ENCODE measurements at places on chromosomes 1 and 21.

- no peak for DNase-seq
Observed at GRCh38 chr1:15414445-15414983, 4.8 kb downstream of the EFHD2 start.

GRCh38 chr21:33247599-33247998, 17.9 kb downstream of the IFNAR2 start:
- no peak for DNase-seq

- DNase-seq: no peak
Observed at GRCh38 chr1:167670563-167670962, 40.5 kb downstream of the RCSD1 start.

- DNase-seq: no peak
Observed at GRCh38 chr1:235012436-235013210, 116.0 kb downstream of the TOMM20 start.

DNA sequence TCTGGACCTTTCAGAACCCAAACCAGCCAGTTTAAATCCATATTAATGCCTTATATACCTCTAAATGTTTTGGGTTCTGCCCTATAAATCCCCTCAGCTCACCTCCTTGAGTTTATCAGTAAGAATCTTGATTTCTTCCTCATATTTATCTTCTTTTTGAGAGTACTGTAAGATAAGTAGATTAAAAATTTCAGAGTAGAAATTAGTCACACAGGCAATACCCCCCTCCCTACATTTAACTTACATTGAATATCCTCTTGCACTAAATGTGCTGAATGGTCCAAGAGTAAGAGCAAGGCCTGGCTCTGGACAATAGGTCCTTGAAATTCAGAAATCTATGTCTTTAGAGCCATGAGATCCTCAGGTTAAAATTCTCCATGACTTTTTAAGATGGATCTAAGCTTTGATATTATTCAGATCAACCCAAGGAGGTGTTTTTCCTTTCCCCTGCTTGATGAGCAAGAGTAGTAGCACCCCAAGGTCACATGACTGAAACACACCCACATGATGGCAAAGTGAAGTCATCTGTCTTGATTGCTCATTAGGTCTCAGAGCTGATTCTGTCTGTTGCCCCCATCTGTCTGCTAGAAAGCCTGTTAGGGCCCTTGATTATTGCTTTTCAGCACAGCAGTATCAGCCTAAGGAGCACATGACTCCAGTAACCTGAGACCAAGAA, 15.8 kb upstream of the NUP210L start:
- DNase-seq: no peak

DNA sequence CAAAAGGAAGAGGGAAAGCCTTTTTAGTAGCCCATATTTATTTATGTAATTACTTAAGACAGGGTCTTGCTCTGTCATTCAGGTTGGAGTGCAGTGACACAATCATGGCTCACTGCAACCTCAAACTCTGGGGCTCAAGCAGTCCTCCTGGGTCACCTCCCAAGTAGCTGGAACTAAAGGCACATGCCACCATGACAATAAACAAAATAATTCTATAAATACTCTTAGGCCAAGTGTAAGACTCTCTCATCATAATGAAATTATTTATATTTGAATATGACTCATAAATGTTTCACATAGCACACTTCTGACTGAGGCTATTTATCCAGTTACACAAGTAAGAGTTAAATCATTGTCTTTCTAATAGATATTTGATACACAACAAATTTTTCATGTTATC, 314.7 kb downstream of the AMY1C start:
- no peak for DNase-seq

GRCh38 chr1:2548068-2548589, 8.0 kb upstream of the TNFRSF14 start:
- peak; percentile 81 for DNase-seq

DNA sequence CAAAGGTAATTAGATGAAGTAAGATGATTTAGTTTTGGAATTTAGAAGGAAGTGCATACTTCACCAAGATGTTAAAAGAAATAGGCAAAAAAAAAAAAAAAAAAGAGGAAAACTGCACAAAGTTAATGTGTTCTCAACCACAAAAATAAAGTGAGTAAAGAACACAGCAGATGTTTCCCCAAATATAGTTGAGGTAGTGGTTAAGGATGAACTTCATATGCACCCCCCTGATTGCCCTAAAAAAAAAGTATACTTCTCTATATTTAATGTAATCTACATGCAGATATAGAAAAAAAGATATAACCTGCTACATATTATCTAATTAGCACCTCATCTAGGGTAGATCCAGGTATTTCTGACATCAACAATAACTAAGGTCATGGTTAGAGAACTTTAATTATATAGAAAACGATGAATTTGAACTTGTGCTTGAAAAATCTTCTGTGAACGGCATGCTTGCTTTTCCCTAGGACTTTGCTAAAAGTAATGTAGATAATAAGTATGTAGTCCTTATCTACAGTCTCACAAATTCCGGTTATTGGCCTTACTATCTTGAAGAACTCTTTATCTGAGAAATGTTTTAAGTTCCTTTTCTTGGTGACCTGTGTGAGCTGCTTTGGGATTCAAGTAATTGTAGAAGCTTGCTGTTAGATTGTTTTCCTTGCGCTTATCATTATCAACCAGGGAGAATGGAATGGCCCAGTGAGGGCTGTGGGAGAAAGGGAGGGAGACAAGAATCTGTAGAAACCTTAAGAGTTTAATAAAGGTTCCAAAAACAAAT, 70.1 kb upstream of the LRRC7 start:
- DNase-seq: no peak

- DNase-seq: no peak
Observed at GRCh38 chr1:168031627-168032026, 94.8 kb upstream of the MPC2 start.

DNA sequence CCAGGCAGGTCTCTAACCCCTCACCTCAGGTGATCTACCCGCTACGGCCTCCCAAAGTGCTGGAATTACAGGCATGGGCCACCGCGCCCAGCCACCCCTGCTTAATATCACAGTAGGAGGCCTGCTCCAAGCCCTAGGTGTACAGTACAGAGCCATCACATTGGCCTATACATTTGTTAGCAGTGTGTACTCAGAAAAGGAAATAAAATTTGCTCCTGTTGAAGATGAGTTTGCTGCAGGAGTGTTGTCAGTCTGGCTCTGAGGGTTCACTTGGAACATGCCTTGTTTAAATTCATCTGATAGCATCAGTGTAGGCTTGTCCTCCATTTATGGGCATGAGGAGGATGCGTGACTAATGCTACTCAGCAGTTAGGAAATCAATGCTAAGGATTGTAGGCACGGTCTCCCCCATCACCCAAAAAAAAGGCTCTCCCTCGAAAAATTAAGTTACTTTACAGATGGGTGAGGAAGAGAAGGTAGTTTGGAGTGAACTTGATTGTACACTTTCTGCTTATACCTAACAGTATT, 4.6 kb upstream of the ENAH start:
- no peak for DNase-seq

DNA sequence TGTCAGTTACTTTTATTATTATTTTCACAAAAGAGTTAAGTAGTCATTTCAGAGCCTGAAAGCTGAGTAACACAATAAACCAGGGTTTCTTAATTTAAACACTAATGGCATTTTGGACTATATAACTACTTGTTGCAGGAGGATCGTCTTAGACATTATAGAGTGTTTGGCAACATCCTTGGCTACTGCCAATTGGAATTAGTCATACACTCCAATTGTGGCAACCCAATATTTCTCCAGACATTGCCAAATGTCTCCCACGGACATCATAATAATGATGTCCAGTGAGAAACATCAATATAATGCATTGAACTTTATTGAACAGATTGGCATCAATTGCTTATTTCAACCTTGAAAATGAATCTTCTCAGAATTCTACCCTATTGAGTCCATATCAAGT, 441.9 kb upstream of the ADGRL4 start:
- no peak for DNase-seq
